Vagina (tissue), 2 donors: ENCODE measurements at places on chromosomes 2 and 18.

DNA sequence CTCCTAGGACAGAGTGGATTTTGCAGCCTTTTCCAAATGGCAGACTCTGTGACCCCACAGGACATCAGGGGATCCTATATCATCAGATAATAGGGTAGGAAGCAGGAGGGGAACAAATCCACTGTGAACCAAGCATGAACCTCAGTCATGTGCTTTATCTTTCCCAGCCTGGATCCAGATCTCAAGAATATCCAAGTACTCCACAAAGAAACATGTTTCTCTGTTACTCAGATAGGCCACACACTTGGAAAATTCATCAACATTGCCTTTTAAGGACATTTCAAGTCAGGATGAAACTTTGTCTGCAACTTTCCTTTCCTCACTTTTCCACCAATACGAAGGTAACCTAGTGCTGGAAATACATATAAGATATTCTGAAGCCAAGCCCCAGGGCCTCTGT lies 85.8 kb downstream of the RDH14 start:
- DNase-seq: no peak

DNA sequence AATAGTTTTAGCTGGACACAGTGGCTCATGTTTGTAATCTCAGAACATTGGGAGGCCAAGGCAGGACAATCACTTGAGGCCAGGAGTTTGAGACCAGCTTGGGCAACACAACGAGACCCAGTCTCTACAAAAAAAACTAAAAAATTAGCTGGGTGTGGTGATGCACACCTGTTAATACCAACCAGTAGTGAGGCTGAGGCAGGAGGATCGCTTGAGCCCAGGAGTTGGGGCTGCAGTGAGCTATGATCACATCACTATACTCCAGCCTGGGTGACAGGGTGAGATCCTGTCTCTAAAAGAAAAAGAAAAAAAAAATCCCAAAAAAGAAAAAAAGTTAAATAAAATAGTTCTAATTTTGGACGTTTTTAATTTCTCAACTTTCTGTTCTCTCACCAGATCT lies 68.7 kb downstream of the MAP4K3 start:
- DNase-seq: no peak

GRCh38 chr18:78758496-78758895 lies 221.1 kb upstream of the SALL3 start:
- peak; percentile 52 for DNase-seq

- DNase-seq: no peak
These were observed 63.5 kb upstream of the ST3GAL5 start for GRCh38 chr2:85952196-85952734.

DNA sequence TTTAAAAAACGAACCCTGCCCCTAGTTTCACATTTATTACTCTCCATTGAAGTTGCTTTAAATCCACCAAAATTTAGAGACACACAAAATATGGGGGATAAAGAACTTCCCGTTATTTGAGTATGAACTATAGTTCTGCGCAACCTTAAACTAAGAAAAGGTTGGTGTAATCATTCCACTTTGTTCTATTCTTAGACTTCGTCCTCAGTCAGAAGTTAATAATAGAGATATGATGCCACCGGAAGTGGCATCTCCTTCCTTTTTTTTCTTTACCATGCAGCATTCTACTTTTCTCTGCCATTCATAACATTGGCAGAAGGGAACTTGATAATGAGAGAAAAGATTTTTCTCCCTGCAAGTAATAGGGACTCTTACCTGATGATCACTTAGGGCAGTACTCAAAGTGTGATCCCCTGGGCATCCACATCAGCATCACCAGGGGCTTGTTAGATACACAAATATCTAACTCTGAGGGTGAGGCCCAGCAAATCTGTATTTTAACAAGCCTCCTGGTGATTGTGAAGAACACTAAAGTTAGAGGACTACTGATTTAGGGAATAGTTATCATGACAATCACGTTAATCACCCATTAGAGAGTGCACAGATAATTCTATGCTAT lies 147.7 kb upstream of the DTNA start:
- DNase-seq: no peak

GRCh38 chr2:42492691-42493467 lies 903 bp downstream of the KCNG3 start:
- no peak for DNase-seq

- DNase-seq: no peak
These were observed 16.4 kb downstream of the GALNT3 start for GRCh38 chr2:165777522-165778186.
